Common myeloid progenitor, CD34-positive (primary cell): ENCODE measurements at places on chromosomes 13 and 19.
A peak's percentile ranks its signal among the peaks of the same experiment; 100 is the strongest.

DNA sequence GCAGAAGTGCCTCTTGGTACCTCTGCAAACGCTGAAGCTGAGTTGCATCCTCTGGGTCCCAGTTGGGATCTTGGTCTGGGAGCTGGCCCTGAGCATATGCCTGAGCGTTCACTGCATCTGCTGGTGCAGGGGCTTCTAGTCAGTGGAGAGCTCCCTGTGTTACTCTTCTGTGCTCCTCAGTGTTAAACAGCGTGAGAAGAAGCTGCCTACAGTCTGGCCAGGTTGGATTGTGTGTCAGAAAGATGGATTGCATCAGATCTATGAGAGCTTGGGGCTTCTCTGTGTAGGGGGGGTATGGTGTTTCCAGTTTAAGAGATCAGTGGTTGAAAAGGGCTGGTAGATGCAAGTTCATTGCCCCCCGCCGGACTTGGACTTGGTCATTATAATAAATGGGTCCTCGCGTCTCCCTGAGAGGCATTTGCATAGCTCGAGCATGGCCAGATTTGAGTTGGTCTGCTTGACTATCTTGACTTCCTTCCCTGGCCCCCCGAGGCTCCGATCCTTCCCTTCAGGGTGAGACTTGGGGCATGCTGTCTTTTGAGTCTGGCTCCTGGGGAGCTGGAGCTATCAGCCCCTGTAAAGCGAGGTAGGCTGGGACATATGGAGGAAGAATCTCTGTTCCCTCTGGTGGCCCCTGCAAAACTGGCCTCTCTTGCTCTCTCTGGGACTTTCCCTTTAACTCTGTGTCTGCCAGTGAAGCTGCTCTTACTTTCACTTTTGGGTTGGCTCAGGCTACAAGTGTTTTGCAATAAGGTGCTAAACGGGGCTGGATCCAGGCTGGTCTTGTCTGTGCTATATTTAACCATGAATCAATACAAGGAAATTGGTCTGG lies 52.9 kb downstream of the OR10H4 start:
- DNase-seq, result peak; percentile 61

- DNase-seq, result no peak
These were observed 3.0 kb downstream of the MARK4 start for GRCh38 chr19:45254044-45254531.

GRCh38 chr13:114130837-114131582 lies 1.4 kb downstream of the RASA3 start:
- peak; percentile 76 for DNase-seq

GRCh38 chr13:105518086-105518485 lies 1017.4 kb downstream of the EFNB2 start:
- no peak for DNase-seq

DNA sequence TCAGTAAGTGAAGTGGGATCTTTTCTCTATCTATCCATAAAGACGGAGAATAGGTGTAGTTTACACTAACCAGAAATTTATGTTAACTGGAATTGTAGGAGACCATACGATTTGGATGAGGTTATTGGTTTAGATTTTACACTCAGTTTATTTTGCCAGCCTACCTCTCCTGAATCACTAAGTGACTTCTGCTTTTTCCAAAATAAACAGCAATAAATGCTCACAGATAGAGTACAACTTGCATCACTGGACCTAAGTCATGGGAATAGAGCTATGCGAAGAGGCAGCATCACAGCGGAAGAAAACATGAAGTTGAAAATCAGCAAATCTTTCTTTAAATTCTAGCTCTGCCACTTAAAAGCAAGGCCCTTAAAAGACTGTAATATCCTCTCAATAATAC lies 781.0 kb downstream of the LIG4 start:
- DNase-seq, result no peak

DNA sequence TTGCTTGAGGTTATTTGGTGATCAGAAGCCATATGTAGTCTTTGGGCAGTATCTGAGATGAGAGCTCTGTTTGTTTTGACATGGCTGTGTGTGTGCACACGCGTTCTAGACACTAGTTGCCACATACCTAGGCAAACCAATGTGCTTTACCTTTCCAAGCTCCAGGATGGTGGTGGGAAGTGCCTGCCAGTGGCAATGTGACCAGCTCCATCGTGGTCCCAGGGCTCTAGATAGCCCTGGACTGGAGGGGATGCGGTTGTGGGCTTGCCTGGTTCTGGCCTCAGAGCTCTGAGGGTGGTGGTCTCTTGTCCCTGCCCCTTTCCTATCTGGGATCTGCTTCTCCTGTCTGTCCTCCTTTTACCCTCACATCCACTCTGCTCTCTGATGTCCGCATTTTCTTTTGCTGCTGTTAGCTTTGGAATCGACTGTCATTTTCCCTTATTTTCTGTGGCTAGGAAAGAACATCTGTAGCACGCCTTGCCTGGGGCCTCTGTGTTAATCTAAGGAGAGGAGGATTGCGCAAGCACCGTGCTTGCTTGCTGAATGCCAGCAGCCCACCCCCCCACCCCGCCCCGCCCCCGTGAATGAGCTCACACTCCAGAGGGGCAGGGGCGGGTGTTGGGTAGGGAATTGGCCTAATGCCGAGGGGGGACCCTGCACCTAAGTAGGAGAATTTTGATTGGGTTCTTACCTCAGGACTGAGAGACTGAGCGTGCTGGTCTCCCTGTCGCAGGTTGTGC lies 89.5 kb downstream of the ARHGEF7 start:
- no peak for DNase-seq

DNA sequence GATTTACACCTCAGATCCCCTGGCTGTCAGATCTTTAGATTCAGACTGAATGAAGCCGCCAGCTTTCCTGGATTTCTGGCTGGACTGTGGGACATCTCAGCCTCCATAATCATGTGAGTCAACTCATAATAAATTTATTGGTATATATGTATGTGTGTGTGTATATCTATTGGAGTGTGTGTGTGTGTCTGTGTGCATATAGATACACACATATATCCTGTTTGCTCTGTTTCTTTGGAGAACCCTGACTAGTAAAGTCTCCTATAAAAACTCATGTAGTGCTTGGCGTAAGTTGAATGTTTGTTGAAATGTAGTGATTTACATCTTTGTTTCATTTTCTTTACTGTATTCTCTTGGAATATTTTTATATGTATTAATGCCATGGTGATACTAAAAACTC lies 499.5 kb upstream of the KLF12 start:
- no peak for DNase-seq

DNA sequence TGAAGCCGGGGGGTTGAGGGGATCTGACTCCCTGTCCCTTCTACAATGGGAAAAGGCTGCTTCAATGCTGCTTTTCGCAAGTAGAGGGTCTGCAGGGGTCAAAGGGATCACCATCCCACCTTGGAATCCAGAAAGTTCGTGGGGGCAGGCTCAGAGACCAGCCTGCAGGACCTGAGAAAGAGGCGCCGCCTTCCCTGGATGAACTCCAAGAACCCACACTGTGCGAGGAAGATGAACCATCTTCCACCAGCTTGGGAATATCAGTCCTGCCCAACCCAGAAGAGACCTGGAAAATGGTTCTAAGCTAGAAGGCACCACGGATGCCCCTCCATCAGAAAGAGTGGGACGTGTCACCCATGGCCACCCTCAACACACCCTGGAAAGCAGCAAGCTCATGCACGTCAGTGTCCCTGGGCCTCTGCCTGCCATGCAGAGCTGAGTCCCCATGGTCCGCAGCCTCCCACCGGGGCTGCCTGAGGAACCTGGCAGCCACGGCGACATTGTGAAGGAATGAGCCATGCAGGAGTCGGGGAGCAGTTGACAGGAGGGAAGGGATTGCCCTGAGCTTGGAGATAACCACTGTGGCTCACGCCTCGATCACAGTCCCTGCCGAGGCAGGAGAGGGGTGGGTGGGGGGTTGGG lies 14.6 kb downstream of the RAB3D start:
- no peak for DNase-seq

DNA sequence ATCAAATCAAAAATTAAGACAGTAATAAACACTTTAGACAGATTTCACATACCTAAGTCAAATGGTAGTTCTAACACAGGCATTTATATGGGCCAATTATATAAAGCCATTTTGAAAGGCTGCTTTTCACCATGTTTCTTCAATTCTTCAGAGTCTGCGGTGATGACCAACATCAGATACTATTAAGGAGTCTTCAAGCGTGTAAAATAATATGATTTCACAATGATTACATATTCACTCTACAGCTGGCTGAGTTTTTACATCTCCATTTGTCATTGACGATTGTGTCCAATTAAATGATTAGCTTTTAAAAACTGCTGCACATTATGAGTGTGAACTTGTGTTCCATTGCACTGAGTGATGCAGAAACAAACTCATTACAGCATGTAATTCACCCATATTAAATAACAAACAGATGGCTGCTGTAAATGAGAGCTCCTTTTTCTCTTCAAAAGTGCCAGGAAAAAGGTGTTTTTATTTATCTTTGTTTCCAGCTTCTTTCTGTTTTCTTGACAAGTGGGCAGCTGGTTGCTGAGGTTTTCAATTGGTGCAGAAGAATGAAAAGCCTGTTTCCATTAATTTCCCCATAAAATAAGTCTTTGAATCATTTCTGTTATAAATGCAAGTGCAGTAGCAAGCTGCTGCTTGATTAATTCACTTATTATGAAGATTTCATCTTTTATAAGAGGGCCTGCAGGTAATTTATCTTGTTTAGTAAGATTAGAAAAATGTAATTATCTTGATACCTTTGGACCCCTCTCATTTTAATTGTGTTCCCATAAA lies 676.1 kb upstream of the KLHL1 start:
- DNase-seq, result no peak

DNA sequence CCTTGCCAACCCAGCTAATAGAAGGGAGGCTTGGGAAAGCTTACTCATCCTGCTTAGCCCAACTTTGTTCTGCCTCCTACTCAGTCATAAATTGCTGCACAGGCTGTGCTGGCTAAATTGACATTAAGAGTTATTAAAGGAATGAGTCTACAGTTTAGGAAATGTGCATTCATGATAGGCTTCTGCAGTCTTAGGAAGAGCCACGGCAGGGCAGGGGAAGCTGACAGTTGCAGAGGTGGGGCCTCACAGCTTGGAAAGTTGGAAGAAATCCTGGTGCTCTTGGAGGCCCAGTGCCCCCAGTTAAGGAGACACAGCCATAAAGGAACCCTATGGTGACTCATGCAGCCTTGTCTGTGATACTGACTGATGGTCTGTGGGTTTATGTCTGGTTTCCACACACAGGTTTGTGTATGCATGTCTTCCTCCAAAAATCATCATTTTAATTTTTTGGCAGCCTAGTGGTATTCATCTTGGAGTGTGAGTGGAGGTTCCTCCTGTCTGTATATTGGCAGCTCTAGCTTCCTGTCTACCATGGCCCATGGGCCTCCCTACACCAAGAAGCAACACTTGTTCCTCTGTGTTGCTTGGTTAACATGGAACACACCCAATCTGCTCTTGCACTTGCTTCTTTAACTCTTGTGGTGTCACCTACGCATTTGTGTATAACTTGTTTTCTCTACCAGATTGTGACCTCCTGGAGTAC lies 135.0 kb upstream of the KL start:
- DNase-seq, result peak; percentile 69

DNA sequence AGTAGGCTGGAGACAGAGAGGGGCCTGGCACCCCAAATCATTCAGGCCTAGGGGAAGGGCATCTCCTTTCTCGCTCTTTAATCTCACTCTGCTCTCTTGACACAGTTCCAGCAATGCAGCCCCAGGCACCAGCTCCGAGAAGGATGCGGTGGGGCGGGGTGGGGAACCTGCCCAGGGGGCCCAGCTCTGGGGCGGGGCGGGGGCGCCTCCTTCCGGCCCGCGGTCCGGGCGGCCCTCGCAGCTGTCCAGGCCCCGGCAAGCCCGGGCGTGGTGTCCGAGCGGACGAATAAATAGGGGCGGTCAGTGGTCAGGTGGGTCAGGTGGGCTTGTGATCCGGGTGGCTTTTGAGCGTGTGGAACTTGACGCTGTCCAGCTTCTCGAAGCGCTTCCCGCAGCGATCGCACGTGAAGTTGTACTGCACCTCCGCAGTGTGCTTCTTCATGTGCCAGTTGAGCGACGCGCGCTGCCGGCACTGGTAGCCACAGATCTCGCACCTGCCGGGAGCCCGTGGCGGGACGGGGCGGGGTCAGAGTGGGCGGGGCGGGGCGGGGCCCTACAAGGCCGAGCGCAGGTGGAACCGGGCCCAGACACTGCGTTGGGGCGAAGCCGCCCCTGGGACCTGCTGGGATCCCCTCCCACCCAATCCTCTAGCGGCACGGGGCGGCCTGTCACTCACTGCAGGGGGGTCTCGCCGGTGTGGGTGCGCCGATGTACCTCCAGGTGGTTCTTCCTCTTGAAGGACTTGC lies 2.7 kb upstream of the ELAVL3 start:
- DNase-seq, result no peak

GRCh38 chr13:21115231-21115630 lies 53.8 kb upstream of the LATS2 start:
- no peak for DNase-seq

GRCh38 chr13:101473458-101473857 lies 21.0 kb downstream of the ITGBL1 start:
- no peak for DNase-seq

GRCh38 chr13:32989942-32990341 lies 26.3 kb upstream of the KL start:
- DNase-seq, result no peak

DNA sequence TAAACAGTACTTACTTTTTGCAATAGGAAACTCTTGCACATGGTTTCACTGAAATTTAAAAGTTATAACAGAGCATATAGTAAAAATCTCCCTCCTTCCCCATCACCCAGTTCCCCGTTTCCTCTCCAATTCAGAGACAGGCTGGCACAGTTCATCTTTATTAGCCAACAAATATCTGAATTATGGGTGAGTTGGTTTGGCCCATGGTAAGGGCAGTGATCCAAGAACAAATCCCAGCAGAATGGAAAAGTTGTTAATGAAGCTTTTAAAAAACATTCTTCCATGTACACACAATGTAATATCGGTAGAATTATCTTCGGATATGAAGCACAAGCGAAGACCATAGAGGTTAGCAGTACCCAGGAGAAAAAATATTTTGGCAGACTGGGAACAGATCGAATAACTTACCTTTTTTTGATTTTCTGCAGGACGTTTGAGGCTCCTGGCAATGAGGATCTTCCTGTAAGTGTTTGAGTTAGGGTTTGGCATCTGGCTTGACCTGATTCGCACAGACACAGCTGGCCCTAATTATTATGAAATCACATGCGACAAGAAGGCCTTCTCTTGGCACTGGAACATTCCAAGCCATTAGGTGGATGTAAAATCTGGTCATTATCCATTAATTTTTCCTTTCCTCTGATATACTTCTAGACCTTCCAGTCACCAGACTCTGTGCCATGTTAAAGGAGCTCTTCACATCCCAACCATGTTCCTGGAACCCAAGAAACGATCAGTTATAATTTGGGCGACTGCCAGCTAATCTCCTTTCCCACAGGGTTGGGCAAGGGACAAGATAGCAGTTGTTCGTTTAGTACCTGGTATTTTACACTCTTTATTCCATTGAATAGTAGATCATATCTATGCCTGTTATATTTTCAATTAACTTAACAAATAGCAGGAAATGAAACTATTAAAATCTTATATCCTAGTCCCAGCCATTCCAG lies 139.4 kb upstream of the TSC22D1 start:
- DNase-seq, result no peak
